ENCODE measurements at places on chromosomes 2 and 18. TPM values are rescaled to one million over a fixed set of nuclear protein-coding genes. Genes with fewer than 3 reads are reported as not detected.

DNA sequence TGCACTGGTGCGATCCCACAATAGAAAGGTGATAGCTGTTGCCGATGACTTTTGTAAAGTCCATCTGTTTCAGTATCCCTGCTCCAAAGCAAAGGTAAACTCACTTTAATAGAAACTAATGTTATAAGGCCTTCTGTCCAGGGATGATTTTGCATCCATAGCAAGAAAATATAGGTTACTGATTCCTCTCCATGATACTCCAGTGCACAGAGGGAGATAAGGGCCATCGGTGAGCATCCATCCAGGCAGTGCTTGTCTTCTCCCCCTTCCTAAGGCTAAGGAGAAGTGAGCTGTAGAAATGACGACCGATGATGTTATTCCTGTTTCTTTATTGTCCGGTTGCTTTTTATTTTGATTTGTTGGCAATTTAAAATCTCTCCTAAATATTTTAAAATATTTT is 32.1 kb downstream of the COX7A2L start:
- H3K4me3 ChIP-seq, result no peak overlapping the region
- no peak for DNase-seq
- H3K27me3 ChIP-seq, result no peaks in the 10 kb centered on the region
- H3K36me3 ChIP-seq, result peaks cover 5% of the 10 kb centered on the region

DNA sequence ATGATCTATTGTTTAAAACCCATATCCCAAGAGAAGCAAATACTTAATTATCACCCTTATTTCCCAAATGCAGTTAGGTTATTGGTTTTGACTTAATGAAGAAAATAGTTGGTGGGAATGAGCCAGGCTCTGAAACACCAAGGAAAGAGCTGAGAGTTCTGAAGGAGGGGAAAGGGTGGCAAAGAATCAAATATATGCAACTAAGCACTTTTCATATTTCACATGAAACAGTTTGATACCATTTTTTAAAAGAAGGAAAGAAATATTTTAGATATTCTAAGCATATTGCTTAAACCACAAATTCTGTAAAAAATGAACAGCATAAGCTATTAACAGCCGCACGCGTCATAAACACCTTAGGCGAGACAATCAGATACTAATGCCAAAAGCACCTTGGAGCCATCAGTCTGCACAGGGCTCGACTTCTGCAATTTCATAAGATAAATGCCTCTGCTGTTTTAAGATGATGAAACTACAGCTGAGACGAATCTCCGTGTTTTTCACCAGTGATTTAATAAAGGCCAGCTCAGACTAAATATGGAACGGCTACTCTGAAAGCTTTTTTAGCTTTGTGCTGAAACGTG is 371.7 kb downstream of the EN1 start:
- no peak overlapping the region for H3K27ac ChIP-seq
- H3K36me3 ChIP-seq, result no peaks in the 10 kb centered on the region
- peaks cover 2% of the 10 kb centered on the region for H3K27me3 ChIP-seq
- H3K4me3 ChIP-seq, result no peak overlapping the region
- peaks cover 19% of the 10 kb centered on the region for H3K4me1 ChIP-seq

- H3K27ac ChIP-seq, result no peak overlapping the region
- no peak for DNase-seq
- H3K4me3 ChIP-seq, result no peak overlapping the region
- no peaks in the 10 kb centered on the region for H3K36me3 ChIP-seq
- H3K27me3 ChIP-seq, result no peaks in the 10 kb centered on the region
- no peaks in the 10 kb centered on the region for H3K4me1 ChIP-seq
Observed at GRCh38 chr2:158138255-158138654, 36.6 kb downstream of the UPP2 start.

- no peak for DNase-seq
- no peaks in the 10 kb centered on the region for H3K27me3 ChIP-seq
- H3K4me1 ChIP-seq, result peaks cover 24% of the 10 kb centered on the region
- no peaks in the 10 kb centered on the region for H3K36me3 ChIP-seq
- H3K27ac ChIP-seq, result no peak overlapping the region
Observed at GRCh38 chr2:2166881-2167280, 164.2 kb downstream of the MYT1L start.

GRCh38 chr2:67290451-67291290 is 106.5 kb upstream of the ETAA1 start:
- no peak overlapping the region for H3K27ac ChIP-seq
- H3K4me3 ChIP-seq, result no peak overlapping the region
- H3K4me1 ChIP-seq, result peaks cover 8% of the 10 kb centered on the region
- no peaks in the 10 kb centered on the region for H3K36me3 ChIP-seq

DNA sequence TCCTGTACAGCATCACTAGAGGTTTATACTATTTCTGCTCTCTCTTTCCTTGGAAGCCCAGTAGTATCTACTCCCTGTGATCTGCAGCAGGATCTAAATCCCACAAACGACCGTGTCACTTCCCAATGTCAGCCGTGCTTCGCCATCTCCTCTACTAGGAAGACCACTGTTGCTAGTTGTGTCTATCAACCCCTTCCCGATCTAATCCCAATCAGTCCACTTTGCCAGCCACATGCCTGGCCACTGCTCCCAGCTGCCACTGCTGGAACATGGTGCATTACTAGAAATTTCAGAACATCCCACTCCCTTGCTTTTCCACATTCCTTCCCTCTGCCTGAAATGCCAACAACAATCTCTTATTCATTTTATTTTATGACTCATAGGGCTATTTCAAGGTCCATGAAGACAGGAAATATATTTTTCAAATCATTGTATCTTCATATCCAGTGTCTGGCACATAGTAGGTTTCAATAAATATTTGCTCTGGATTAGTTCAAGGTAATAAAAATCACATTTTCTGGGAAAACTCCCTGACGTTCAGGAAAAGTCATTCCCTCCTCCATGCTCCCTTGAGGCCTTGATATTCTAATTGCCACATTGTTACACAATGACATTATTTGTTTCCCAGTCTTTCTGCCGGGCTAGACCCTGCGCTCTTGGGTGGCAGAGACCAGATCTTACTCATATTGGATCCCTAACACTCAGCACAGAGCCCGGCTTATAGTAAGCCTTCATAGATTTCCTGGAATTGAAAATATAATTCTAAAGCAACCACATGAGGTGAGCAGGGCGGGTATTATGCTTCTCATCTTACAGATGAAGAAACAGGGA is 2.1 kb upstream of the TRIB2 start:
- no peak for DNase-seq
- peak overlapping the region; percentile 95 for H3K4me3 ChIP-seq
- H3K27ac ChIP-seq, result peak overlapping the region; percentile 68
- peaks cover 28% of the 10 kb centered on the region for H3K4me1 ChIP-seq
- H3K36me3 ChIP-seq, result no peaks in the 10 kb centered on the region
- H3K27me3 ChIP-seq, result no peaks in the 10 kb centered on the region

- H3K27ac ChIP-seq, result no peak overlapping the region
- peaks cover 90% of the 10 kb centered on the region for H3K27me3 ChIP-seq
- no peak for DNase-seq
- H3K4me1 ChIP-seq, result peaks cover 60% of the 10 kb centered on the region
Observed at GRCh38 chr2:72150861-72151356, 3.2 kb upstream of the CYP26B1 start.

GRCh38 chr2:212893216-212893615 is 258.2 kb downstream of the IKZF2 start:
- no peak overlapping the region for H3K4me3 ChIP-seq
- peaks cover 14% of the 10 kb centered on the region for H3K4me1 ChIP-seq
- no peak for DNase-seq
- no peaks in the 10 kb centered on the region for H3K27me3 ChIP-seq
- no peak overlapping the region for H3K27ac ChIP-seq
- H3K36me3 ChIP-seq, result no peaks in the 10 kb centered on the region

- H3K27ac ChIP-seq, result no peak overlapping the region
- H3K27me3 ChIP-seq, result no peaks in the 10 kb centered on the region
Observed at GRCh38 chr2:103448495-103448894, 686.7 kb downstream of the TMEM182 start.

- H3K4me1 ChIP-seq, result peaks cover 41% of the 10 kb centered on the region
- no peak overlapping the region for H3K27ac ChIP-seq
- H3K27me3 ChIP-seq, result no peaks in the 10 kb centered on the region
- no peak for DNase-seq
- peak overlapping the region; percentile 90 for H3K4me3 ChIP-seq
Observed at GRCh38 chr2:39437522-39438296, 624 bp upstream of the MAP4K3 start.

GRCh38 chr2:42569883-42570282 is 1.5 kb downstream of the MTA3 start:
- H3K4me1 ChIP-seq, result peaks cover 22% of the 10 kb centered on the region
- DNase-seq, result no peak
- no peak overlapping the region for H3K27ac ChIP-seq
- H3K27me3 ChIP-seq, result no peaks in the 10 kb centered on the region
- H3K36me3 ChIP-seq, result peaks cover 5% of the 10 kb centered on the region

GRCh38 chr2:165827016-165827920 is 33.2 kb upstream of the GALNT3 start:
- no peak overlapping the region for H3K4me3 ChIP-seq
- DNase-seq, result no peak
- H3K36me3 ChIP-seq, result no peaks in the 10 kb centered on the region
- no peaks in the 10 kb centered on the region for H3K4me1 ChIP-seq
- no peaks in the 10 kb centered on the region for H3K27me3 ChIP-seq
- no peak overlapping the region for H3K27ac ChIP-seq

DNA sequence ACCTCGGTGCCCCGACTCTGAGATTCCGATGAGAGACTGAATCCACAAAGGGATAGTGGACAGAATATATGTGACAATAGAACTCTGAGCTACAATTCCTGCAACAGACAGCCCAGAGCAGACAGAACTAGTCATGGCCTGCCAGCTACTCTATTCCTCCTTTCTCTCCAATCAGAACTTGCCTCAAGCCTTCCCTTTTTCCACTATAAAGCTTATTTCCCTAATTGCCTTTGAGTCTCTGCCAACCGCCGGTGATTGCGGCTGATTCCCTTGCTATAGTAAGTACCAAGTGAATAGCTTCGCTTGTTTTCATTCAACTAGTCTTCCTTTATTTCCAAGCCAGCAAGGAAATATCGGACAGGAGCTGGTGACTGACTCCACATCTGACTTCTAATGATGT is 96.8 kb downstream of the DSC3 start:
- no peak overlapping the region for H3K4me3 ChIP-seq
- peaks cover 15% of the 10 kb centered on the region for H3K4me1 ChIP-seq
- H3K27ac ChIP-seq, result no peak overlapping the region
- no peaks in the 10 kb centered on the region for H3K27me3 ChIP-seq
- no peak for DNase-seq

HTR2B gene
- total RNA-seq, result not detected

AKAIN1 gene
- total RNA-seq, result not detected

FLACC1 gene
- total RNA-seq, result 1.0 TPM

SERPINB3 gene
- total RNA-seq, result not detected

PLGLB2 gene
- 2.2 TPM for total RNA-seq

SDC1 gene
- total RNA-seq, result 85.4 TPM

SKOR2 gene
- 1.4 TPM for total RNA-seq

CLK1 gene
- 71.5 TPM for total RNA-seq

ANO7 gene
- total RNA-seq, result 3.2 TPM

GRHL1 gene
- total RNA-seq, result 2.0 TPM

ASXL2 gene
- 25.5 TPM for total RNA-seq

IL36RN gene
- total RNA-seq, result not detected

TUBA3E gene
- not detected for total RNA-seq

MLPH gene
- total RNA-seq, result not detected

ZNF385B gene
- 3.4 TPM for total RNA-seq
